ENCODE measurements at places on chromosomes 2 and 18. TPM values are rescaled to one million over a fixed set of nuclear protein-coding genes. Genes with fewer than 3 reads are reported as not detected.

DNA sequence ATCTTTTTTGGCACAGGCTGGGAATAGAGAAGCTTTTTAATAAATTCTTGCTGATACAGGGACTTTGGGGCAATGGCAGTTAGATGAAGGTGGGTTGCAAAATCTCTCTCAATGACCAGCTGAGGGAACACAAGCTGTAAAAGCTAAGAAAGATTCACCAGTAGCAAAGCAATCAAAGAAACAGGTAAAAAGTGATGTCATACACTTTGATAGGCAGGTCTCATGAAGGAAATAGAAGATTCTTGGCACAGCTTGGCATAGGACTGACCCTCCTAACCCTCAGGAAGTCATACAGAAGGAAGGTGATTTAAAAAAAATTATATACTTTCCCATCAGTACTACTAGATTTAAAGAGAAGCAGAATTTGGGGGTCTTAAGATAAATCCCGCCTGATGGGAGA is 263.6 kb downstream of the LPIN1 start:
- no peak overlapping the region for H3K27ac ChIP-seq
- H3K27me3 ChIP-seq, result peaks cover 10% of the 10 kb centered on the region
- no peaks in the 10 kb centered on the region for H3K36me3 ChIP-seq
- no peak for DNase-seq
- peaks cover 5% of the 10 kb centered on the region for H3K4me1 ChIP-seq
- no peak overlapping the region for H3K4me3 ChIP-seq

- no peaks in the 10 kb centered on the region for H3K36me3 ChIP-seq
- no peaks in the 10 kb centered on the region for H3K27me3 ChIP-seq
Observed at GRCh38 chr2:172647439-172647838, 88.2 kb upstream of the RAPGEF4 start.

FBXO41 gene
- total RNA-seq, result 17.4 TPM

DNA sequence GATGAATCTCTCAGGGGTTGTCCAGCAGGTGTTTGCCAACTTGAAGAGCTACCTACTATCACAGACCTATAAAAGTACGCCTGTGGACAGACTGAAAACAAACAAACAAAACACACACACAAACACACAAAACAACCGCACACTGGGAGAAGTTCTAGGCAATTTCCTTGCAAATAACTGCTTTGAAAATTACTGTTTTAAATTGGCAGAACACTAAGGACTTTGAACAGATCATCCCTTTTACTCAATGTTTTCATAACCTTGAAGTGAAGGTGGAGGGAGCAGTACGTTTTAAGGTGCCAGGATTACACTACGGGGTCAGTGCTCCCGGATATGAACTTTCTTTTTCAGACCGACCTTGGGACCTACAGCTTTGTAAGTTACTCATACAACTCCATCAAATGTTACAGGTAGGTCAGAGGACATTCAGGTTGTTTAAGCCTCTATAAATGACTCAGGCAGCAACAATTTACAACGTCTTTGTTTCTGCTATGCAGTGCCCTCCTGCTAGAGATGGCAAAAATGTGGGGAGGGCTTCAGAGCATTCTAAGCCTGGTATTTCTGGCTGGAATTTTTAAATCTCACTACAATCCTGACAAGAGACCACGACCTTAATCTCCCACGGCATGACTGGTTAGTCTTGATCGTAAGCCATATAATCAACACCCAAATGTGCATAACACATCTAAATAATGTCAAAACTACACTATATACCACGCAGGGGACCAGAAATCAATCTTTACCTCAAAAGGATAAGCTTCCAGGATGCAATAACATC is 1.4 kb upstream of the SLC20A1 start:
- H3K27me3 ChIP-seq, result no peaks in the 10 kb centered on the region
- no peak for DNase-seq
- peaks cover 40% of the 10 kb centered on the region for H3K4me1 ChIP-seq
- peaks cover 10% of the 10 kb centered on the region for H3K36me3 ChIP-seq
- peak overlapping the region; percentile 89 for H3K4me3 ChIP-seq
- no peak overlapping the region for H3K27ac ChIP-seq

GRCh38 chr2:43560231-43560547 is 35.6 kb downstream of the THADA start:
- H3K36me3 ChIP-seq, result peaks cover 8% of the 10 kb centered on the region
